ENCODE measurements at places on chromosomes 6 and 20.

GRCh38 chr6:126553854-126554253, 213.9 kb downstream of the CENPW start:
- no peak for DNase-seq

GRCh38 chr20:19465536-19465935, 253.1 kb downstream of the SLC24A3 start:
- no peak for DNase-seq

DNA sequence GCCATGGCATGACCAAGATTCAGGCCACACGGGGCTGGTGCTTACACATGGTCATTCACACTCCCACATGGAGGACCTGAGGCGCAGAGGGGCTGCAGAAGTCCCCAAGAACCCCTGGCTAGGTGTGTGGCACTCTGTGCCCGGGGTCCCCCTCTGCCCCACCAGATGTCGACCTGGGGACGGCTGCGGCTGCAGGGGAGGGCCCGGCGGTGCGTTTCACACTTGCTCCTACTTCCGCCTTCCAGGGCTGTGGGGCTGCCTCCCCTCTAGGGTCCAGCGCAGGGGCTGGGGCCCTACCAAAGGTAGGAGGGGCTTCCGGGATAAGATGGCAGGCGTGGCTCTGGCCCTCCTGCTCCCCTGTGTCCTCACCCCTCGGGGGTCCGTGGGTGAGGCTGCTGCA, 81.1 kb upstream of the SLCO4A1 start:
- DNase-seq, result no peak

GRCh38 chr6:5638666-5639065, 368.1 kb downstream of the NRN1 start:
- no peak for DNase-seq

DNA sequence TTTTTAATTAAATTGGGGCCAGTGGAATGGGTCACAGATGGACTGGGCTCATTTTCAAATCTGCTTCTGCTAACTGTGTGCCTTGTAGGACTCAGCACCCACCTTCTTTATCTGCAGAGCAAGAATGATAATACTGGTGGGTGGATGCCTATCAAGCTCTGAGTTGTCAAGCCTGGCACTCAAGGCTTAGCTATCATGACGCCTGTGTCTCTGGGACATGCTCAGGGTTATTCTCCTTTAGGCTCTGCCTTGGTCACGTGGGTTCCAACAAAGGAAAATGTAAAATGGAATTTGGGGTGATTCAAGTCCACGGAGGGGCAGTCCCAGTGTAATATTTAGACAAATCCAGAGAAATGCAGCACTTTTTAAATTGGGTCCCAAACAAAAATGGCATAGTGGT, 202.3 kb downstream of the TSHZ2 start:
- no peak for DNase-seq

- DNase-seq, result no peak
Observed at GRCh38 chr6:45477790-45478189, 100.1 kb upstream of the SUPT3H start.

GRCh38 chr6:112286010-112286409, 31.6 kb upstream of the LAMA4 start:
- no peak for DNase-seq

DNA sequence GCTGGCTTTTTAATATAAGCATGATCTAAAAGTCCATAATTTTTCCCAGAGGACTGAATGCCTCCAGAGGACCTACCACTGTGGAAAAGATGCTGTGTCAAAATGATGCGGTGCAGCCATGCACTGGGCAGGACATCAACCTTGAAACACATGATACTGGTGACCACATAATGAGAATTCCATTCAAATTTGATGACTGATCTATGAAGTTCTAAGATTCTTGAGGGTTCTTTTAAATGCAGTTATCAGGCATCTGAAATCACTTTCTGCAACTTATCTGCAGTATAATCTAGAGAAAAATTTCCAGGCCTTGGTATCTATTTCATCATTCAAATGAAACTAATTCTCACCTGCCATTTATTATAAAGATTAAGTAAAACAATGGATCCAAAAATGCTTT, 15.0 kb upstream of the MARCKS start:
- DNase-seq, result no peak

DNA sequence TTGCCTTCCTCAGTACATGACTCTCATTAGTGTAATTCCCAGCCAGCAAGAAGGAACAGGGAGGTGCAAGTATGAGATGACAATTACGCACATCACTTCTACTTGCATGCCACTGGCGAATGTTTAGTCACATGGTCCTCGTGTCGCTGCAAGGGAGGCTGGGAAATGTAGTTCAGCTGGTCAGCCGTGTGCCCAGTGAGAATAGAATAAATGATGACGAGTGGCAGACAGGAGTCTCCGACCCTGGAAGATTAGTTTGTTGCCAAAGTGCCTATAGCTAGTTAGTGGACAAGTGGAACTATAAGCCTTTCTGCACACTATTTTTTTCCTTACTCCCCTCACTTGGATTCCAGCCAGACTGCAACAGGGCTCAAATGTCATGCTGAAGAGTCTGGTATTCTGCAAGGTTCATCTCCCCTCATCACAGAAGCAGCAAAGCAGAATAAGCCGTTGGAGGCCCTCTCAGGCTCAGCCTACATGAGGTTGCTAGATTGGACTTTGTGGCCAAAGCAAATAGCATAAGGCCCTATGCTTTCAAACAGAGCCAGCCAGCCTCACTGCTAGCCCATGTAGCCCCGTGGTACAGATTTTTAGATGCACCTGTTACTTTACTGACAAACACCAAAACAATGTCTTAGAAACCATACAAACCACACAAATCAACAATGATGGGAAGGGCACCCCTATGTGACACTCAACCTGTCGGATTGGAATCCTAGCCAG, 9.7 kb downstream of the LINC00237 start:
- DNase-seq, result no peak

GRCh38 chr6:157106487-157106886, 216.8 kb downstream of the TMEM242 start:
- no peak for DNase-seq

- no peak for DNase-seq
Observed at GRCh38 chr6:36968266-36968977, 13.9 kb downstream of the PI16 start.

GRCh38 chr6:41488433-41489119, 57.6 kb upstream of the FOXP4 start:
- no peak for DNase-seq

DNA sequence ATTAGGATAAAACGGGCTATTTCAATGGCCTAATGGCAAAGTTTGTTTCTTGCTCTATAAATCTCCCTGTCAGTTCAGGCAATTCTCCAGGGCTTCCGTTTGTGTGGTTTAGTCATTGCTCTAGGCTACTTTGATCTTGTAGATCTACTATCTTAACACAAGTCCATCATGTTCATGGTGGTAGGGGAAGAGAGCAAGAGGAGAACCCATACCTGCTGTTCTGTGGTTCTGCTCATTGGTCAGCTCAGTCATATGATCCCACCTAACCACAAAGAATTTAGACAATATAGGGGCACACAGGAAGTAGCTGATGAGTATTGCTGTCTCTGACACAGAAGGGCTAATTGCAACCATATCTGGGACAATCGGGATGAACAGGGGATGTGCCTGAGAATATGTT, 4.9 kb upstream of the DEK start:
- no peak for DNase-seq

DNA sequence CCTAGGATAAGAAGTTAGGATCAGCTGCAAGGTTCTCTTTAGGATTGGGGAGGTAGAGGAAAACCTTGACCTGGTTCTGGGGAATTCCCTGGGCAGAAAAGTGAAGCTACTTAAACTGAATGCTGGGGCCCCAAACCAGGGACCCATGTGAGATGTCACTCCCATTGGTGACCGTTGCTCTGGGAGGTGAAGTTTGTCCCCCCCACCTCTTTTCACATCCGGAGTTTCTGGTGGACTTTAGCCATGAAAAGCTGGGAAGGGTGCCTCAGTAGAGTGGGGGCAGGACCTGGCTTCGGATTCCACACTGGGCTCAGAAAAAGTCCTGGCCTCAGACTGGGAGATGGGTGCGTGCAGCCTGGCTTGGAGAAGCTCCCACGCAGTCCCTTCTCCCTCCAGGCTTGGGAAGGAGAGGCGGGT, 13.2 kb downstream of the TJAP1 start:
- DNase-seq, result no peak

Data from stimulated activated CD4-positive, alpha-beta T cell treated with anti-CD3 and anti-CD28 coated beads, Interleukin-12 subunit alpha, Interleukin-12 subunit beta, amount 100 ng/mL, for 4 hours (primary cell).